ENCODE measurements at places on chromosomes 13 and 19.
A peak's percentile ranks its signal among the peaks of the same experiment; 100 is the strongest.

DNA sequence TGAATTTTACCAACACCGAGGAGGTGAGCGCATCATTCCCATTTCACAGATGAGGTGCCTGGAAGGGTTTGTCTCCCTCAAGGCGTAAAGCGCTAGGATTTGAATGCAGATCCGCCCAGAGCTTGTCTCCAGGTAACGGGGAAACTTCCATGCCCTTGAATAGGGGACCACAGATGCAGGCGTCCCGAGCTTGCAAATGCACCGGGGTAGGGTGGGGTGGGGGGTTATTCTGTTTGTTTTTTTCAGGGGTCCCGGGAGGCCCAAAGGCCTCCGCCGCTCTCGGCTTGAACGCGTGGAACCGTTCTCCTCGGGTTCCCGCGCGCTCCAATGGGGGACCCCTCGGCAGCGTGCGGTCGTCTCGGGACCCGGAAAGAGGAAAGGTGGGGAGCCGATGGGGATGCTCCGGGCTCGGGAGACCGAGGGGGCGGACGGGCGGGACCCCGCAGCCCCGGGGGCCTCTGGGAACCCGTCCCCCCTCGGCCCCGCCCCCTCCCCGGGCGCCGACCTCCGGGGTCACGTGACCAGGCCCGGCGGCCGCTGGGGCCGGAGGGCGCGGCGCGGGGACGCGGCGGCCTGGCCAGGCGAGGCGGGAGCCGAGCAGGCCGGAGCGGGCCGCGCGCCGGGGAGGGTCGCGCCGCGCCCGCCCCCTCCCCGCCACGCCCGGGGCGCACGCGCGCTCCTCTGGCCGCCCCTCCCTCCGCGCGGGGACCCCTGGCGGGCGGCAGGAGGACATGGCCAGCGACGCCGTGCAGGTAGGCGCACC lies at the start of gene PKN1:
Gene PKN1, plus strand, starts transcription at position 516 of the 763 bp plus-strand sequence. Its CDS starts 216 bp downstream, at position 732.
- peak; percentile 80 for DNase-seq

DNA sequence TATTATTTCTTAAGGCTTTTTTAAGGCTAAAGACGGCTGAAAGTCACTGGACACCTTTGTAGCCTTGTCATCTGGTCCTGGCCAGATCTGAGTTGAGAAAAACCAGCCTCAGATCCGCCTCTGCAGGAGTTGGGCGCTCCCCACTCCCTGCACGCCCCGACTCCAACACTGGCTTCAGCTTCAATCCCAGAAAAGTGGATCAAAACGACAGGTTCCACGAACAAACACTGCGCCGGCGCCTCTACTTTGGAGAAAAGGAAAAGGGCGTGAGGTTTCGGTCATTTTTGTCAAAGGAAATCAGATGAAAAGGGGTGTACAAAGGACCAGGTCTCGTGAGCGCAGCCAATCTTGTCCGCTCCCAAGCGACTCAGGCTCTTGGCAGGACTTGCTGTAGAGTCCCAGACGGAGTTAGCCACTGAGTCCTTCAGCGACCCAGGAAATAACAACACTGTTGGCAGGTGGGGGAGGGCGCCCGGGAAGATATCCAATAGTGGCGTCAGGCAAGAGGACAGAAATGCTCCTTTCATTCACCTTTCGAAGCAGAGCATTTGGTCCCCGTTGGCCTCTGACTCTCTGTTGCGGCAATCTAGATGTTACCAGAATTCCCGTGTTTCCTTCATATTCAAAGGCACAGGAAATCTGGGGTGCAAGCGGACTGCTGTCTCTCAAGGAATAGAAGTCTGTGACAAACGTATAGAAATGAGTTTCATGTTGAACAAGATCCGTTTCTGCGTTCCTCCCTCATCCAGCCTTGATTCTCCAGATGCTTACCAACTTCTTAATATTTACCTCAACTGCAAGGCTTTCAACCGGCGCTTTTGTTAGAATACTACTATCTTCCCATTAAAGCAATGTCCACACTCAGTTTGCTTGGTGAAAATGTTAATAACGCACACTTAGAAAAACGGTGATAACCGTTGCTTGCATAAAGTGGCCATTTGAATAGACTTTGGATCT lies 1.8 kb upstream of the CCNA1 start:
- no peak for DNase-seq

GRCh38 chr19:4878491-4878968 lies 11.1 kb upstream of the PLIN3 start:
- peak; percentile 39 for DNase-seq

- DNase-seq, result no peak
Observed at GRCh38 chr19:32498648-32499200, 82.3 kb upstream of the PDCD5 start.

DNA sequence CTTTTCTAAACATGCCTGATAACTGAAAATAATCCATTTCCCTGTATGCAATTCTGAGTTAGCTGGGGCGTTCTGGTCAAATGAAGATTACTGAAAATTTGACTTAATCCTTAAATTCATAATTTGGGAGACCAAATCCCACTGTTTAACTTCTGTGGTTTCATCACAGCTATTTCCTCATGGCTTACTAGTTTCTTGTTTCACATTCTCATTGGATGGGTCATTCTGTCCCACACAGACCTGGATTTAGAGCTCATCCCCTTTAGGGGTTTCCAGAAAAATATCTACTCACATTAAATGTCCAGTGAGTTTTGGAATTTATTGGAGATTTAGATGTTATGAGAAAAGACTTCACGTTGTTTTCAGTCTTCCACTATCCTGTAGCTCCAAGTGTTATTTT lies 709.3 kb upstream of the KLHL1 start:
- DNase-seq, result no peak

GRCh38 chr19:27745978-27746542 lies 1466.9 kb downstream of the UQCRFS1 start:
- DNase-seq, result no peak

- DNase-seq, result no peak
Observed at GRCh38 chr13:54029720-54030119, 1001.1 kb downstream of the OLFM4 start.

GRCh38 chr19:48582168-48582567 lies 24.4 kb upstream of the SPACA4 start:
- no peak for DNase-seq

All from activated naive CD8-positive, alpha-beta T cell treated with anti-CD3 and anti-CD28 coated beads, Interleukin-2, amount 10 ng/mL, durations not matched to agents 7 days and 5 days (primary cell).